ENCODE measurements at places on chromosomes 7 and 10.

DNA sequence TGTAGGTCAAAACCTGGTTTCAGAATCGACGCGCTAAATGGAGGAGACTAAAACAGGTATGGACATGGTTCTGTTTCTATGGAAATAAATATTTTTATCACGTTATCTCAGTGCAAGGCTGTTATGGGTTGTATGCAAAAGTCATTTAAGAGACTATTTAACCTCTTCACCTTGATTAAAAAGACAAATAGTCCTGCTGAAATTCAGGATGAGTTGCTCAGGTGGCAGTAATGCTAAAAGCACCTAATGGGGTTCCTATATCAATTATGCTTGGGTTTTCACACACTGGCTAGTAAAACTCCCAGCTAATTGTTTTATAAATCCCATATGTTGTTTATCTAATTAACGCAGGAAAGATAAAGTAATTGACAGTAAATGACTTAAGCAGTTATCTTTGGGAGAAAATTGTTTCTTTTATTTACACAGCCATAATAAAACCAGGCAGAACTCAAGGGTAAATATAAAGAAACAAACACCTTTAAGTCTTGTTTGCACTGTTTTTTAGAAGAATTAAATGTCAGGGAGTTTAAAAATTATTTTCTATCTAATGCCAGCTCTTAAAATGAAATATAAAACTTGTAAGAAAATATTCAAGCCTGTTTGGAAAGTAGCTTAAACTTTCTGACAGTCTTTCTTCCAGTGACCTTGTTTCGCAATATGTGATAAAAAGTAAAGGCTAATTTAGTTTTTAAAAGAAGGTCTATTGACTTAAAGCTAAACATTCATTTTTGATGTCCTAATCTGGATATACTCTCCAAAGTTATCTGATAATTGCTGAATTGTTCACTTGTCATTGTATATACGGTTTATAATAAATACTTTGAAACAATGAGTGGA lies 3.2 kb downstream of the HHEX start:
- DNase-seq = no peak

DNA sequence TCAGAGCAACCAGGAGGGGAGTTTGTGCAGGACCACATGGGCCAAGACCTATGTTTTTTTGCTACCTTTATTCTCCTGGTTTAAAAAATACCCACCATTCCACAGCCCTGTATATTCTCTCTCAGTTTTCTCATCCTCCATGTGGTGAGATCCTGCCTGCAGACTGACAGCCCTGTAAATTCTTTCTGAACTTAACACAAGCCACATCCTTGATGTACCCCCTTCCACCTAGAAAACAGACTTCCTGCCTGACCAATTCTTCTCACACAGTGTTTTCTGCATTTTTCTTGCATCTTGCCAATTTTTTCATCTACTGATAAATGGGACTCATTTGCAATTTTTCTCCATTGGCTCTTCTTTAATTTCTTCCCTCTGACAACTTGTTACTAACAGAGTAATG lies 78.4 kb downstream of the INSYN2A start:
- no peak for DNase-seq

DNA sequence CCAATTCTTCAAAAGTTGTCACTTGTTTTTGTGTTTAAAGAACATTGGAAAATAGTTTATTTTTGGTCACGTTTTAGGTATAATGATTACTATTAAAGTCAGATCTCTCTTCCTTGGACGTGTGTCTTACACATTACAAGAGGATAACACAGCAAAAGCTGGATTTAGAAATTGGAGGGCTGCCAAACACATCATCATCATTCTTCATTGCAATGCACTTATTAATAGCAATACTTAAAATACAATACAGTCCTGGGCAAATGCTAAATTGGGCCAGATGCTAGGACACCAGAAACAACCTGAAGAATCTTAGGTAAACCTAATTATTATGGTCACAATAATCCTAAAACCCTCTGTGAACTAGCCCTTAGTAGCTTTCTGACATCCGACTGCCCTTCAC lies 303.6 kb downstream of the DGKB start:
- DNase-seq = no peak

DNA sequence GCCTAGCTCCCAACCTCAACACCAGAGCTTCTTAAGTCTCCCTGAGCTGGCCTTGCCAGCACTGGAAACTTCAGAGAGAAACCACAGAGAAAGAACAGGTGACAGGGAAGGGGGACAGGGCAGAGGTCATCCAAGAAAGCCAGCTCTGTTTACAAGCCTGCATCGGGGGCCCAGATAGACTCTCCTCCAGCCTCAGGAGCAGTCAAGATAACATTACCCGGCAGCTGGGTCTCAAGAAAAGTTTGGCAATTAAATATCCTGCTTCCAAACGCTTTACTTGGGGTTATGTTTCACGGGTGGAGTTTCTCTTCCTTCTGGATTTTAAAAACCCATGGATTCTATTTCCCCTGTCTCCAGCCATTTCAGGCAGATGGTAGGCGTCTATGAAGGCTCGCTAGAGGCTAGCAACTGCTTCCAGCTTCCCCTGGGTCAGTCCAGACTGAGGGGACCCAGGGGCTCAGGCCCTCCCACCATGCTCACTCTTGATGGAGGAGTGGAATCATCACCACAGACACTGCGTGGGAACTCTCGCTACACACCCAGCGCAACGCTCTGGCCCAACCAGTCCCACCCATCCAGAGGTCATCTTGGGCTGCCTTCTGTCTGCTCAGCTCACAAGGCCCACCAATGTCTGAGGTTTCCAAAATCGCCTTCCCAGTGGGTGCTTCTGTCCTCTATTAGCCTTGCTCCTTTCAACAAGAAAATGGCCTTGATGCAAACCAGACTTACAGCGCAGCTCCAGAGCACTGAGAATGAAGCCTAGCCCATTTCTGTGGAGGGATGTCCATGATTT lies 48.8 kb downstream of the SH3PXD2A start:
- DNase-seq = no peak

- no peak for DNase-seq
Observed at GRCh38 chr7:55160539-55160938, 141.7 kb downstream of the EGFR start.

GRCh38 chr7:120180221-120180620 lies 92.8 kb upstream of the KCND2 start:
- DNase-seq = no peak

DNA sequence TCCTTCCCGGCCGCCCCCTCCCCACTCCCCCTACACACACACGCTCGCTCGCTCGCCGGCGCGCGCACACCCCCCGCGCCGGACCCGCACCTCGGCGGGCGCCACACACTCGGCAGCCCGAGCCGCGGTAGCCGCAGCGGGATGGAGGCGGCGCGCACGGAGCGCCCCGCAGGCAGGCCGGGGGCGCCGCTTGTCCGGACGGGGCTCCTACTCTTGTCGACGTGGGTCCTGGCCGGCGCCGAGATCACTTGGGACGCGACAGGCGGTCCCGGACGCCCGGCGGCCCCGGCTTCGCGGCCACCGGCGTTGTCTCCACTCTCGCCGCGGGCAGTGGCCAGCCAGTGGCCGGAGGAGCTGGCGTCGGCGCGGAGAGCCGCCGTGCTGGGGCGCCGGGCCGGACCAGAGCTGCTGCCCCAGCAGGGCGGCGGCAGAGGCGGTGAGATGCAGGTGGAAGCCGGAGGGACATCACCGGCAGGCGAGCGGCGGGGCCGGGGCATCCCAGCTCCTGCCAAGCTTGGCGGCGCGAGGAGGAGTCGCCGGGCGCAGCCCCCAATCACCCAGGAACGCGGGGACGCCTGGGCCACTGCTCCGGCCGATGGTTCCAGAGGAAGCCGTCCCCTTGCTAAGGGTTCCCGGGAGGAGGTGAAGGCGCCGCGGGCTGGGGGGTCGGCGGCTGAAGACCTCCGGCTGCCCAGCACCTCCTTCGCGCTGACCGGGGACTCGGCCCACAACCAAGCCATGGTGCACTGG lies at the start of gene SORCS3:
TSS of gene SORCS3 (plus strand) at position 104 of the 750 bp plus-strand sequence.
- DNase-seq = no peak
